ENCODE measurements at places on chromosomes 7 and 10. TPM values are rescaled to one million over a fixed set of nuclear protein-coding genes. Genes with fewer than 3 reads are reported as not detected.

The TFEC gene
- total RNA-seq = 0.28 TPM

The PPP1R3C gene
- 61.7 TPM for total RNA-seq

The GIMAP1 gene
- not detected for total RNA-seq

The NPFFR1 gene
- total RNA-seq = not detected

The ZNF467 gene
- not detected for total RNA-seq

GRCh38 chr10:123298583-123298982 lies 144.4 kb downstream of the BUB3 start:
- no peaks in the 10 kb centered on the region for H3K27me3 ChIP-seq
- no peak overlapping the region for H3K4me3 ChIP-seq
- H3K36me3 ChIP-seq = no peaks in the 10 kb centered on the region
- no peak for DNase-seq
- no peaks in the 10 kb centered on the region for H3K4me1 ChIP-seq
- H3K27ac ChIP-seq = no peak overlapping the region

GRCh38 chr7:101924171-101924570 lies 106.7 kb downstream of the CUX1 start:
- peaks cover 7% of the 10 kb centered on the region for H3K36me3 ChIP-seq
- peaks cover 20% of the 10 kb centered on the region for H3K4me1 ChIP-seq
- no peaks in the 10 kb centered on the region for H3K27me3 ChIP-seq
- no peak overlapping the region for H3K4me3 ChIP-seq
- H3K27ac ChIP-seq = peak overlapping the region; percentile 16

- DNase-seq = no peak
- no peak overlapping the region for H3K4me3 ChIP-seq
- no peaks in the 10 kb centered on the region for H3K36me3 ChIP-seq
- H3K4me1 ChIP-seq = no peaks in the 10 kb centered on the region
Measured at GRCh38 chr7:123230603-123231002, 30.8 kb upstream of the SLC13A1 start.

- no peak overlapping the region for H3K27ac ChIP-seq
- H3K4me1 ChIP-seq = no peaks in the 10 kb centered on the region
- no peaks in the 10 kb centered on the region for H3K27me3 ChIP-seq
Measured at GRCh38 chr10:107741971-107742370, 577.5 kb upstream of the SORCS1 start.

GRCh38 chr10:102675011-102675665 lies 30.9 kb downstream of the TRIM8 start:
- peak overlapping the region; percentile 89 for H3K27ac ChIP-seq
- no peak for DNase-seq
- peaks cover 49% of the 10 kb centered on the region for H3K4me1 ChIP-seq
- H3K36me3 ChIP-seq = no peaks in the 10 kb centered on the region
- H3K4me3 ChIP-seq = no peak overlapping the region
- no peaks in the 10 kb centered on the region for H3K27me3 ChIP-seq

- H3K27me3 ChIP-seq = no peaks in the 10 kb centered on the region
- peaks cover 3% of the 10 kb centered on the region for H3K36me3 ChIP-seq
- no peak overlapping the region for H3K4me3 ChIP-seq
- no peak overlapping the region for H3K27ac ChIP-seq
- H3K4me1 ChIP-seq = peaks cover 22% of the 10 kb centered on the region
Measured at GRCh38 chr7:41994036-41994745, 242.8 kb downstream of the GLI3 start.

- no peak overlapping the region for H3K27ac ChIP-seq
- no peaks in the 10 kb centered on the region for H3K4me1 ChIP-seq
- no peak for DNase-seq
- H3K36me3 ChIP-seq = no peaks in the 10 kb centered on the region
- no peaks in the 10 kb centered on the region for H3K27me3 ChIP-seq
- H3K4me3 ChIP-seq = no peak overlapping the region
Measured at GRCh38 chr7:70463352-70463938, 668.5 kb upstream of the GALNT17 start.

DNA sequence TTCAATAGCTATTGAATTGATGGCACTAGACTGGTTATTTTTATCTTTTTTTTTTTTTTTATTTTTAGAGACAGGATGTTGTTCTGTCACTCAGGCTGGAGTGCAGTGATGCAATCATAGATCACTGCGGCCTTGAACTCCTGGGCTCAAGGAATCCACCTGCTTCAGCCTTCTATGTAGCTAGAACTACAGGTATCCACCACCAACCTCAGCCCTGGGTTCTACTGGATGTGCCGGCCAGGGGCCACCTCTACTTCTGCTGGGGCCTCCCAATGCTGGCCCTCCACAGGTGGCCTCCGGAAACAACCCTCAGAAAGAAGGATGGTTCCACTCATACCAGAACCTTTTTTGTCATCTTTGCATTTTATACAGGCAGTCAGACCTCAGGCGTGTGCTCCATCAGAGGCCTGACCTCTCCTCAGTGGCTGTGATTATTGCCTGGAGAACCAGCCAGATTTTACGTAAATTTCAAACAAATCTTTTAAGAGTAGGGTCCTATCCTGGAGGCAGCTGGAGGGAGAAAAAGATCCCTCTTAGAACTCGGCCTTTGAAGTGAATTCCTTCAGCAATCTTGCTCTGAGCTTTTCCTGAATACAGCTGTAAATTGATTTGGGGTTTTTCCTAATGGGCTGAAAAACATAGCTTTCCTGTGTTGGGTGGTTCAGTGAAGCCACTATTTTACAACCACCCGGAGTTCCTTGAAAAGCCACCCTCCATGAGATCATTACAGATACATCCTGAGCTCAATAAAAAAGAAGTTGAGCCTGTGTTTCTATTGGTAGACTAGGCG lies 110.0 kb downstream of the SPAG6 start:
- no peaks in the 10 kb centered on the region for H3K36me3 ChIP-seq
- DNase-seq = no peak
- H3K27ac ChIP-seq = no peak overlapping the region
- peaks cover 9% of the 10 kb centered on the region for H3K27me3 ChIP-seq
- no peaks in the 10 kb centered on the region for H3K4me1 ChIP-seq

GRCh38 chr10:32957341-32958084 lies 517 bp downstream of the ITGB1 start:
- peaks cover 15% of the 10 kb centered on the region for H3K4me1 ChIP-seq
- H3K36me3 ChIP-seq = peaks cover 5% of the 10 kb centered on the region
- no peak for DNase-seq

GRCh38 chr7:54722502-54722901 lies 36.5 kb downstream of the SEC61G start:
- H3K4me1 ChIP-seq = no peaks in the 10 kb centered on the region
- H3K4me3 ChIP-seq = no peak overlapping the region
- H3K27ac ChIP-seq = no peak overlapping the region

DNA sequence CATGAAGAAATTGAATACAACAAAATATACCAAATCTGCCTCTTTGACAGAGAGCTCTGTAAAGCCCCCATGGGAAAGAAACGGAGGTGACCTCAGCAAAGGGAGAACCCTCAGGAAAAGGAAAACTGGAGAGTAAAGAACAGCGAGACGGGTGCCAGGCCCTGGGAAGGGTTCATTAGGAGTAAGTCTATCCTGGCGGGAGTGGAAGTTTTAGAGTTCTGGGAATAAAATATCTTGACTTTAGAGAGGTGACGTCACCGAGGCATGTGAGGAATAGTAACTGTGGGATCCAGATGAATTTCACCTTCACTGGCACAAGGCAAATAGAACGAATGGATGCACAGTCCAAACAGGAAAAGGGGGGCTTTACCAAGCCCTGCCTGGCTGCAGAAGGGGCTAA lies 362.8 kb upstream of the IGFBP3 start:
- H3K27ac ChIP-seq = no peak overlapping the region
- H3K27me3 ChIP-seq = no peaks in the 10 kb centered on the region
- H3K4me1 ChIP-seq = peaks cover 2% of the 10 kb centered on the region
- no peak for DNase-seq

DNA sequence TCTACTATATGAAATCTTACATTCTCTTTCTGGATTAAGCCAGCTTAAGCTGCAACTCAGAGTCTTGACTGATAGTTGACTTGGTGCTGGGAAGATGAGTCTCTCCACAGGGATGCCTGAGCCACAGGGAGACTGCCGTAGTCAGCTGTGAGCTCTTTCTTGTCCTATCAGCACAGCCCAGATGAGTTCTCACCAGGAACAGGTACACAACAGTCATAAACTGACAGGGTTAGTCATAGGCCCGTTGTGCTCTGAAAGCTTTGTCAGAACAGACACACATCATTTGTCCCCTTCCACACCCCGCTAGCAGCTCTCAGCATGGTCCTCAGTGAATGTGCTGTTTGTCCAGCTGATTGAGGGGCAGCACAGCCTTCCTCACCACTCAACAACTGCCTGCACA lies 221.6 kb downstream of the RPS24 start:
- peaks cover 13% of the 10 kb centered on the region for H3K4me1 ChIP-seq
- peak overlapping the region; percentile 84 for H3K27ac ChIP-seq
- no peak overlapping the region for H3K4me3 ChIP-seq
- no peaks in the 10 kb centered on the region for H3K36me3 ChIP-seq
- H3K27me3 ChIP-seq = no peaks in the 10 kb centered on the region

DNA sequence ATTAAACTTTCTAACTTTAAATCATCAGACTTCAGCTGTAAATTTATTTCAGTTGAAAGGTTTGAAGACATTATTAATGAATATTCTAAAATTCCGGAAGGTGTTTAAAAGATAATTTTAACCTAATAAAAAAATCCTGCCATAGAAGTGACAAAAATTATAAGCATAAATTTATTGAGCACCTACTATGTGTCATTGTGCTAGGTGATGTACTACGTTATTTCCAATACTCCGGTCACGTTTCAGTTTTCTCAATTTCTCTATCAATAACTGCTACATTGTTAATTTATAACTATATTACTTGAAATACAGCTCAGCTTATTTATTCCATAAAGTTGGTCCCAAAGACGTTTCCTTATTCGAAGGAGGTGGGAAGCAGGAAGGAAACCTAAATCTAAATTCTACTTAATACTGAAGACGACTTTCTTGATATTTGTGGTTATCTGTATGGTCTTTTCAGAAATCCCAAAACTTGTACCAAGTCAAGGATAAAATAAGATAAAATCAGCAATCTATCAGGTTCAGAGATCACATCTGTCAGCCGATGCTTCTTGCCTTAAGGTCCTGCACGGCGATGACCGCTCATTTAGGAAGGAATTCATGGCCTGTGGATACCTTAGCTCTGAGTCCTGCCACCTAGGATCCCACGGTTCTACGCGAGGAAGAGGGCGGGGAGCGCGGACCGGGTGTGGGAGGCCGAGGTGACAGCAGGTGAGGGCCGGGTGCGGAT lies 1.2 kb upstream of the ZEB1 start:
- H3K36me3 ChIP-seq = no peaks in the 10 kb centered on the region
- peaks cover 7% of the 10 kb centered on the region for H3K4me1 ChIP-seq
- DNase-seq = no peak
- H3K4me3 ChIP-seq = peak overlapping the region; percentile 65
- H3K27me3 ChIP-seq = no peaks in the 10 kb centered on the region
- peak overlapping the region; percentile 92 for H3K27ac ChIP-seq

DNA sequence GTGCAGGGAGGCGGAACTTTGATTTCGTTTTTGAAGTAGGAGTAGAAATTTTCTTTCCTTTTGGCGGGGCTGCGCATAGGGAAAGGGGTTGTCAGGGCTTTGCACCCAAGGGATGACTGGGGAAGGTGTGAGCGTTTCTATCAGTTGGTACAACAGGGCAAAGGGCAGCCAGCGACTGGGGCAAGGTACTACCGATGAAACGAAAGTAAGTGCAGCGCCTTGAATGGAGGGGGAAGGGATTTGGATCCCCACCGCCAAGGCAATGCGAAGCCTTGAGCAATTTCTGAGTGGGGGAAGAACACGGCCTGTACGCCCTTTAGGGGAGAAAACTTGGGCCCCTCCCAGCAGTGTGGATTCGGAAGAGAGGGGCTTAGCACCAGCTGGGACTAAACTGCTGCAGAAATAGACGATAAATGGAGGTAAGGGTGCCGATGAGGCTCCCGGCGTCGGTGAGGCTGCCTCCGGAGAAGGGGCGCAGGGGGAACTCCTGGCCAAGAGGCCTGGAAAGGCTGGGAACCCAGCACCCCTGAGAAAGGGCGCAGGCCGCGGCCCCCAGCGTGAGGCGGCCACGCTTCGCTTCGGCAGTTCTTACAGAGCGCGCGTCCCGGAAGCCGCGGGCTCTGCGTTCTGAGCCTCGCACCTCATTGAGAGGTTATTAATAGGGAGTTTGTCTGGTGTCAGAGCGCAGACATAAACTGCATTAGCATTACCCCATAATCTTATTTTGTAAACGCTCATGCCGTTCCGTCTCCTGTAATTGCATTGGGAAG lies 10.0 kb upstream of the TLX1 start:
- H3K27me3 ChIP-seq = peaks cover 91% of the 10 kb centered on the region
- DNase-seq = no peak
- no peaks in the 10 kb centered on the region for H3K36me3 ChIP-seq
- peak overlapping the region; percentile 47 for H3K4me3 ChIP-seq

DNA sequence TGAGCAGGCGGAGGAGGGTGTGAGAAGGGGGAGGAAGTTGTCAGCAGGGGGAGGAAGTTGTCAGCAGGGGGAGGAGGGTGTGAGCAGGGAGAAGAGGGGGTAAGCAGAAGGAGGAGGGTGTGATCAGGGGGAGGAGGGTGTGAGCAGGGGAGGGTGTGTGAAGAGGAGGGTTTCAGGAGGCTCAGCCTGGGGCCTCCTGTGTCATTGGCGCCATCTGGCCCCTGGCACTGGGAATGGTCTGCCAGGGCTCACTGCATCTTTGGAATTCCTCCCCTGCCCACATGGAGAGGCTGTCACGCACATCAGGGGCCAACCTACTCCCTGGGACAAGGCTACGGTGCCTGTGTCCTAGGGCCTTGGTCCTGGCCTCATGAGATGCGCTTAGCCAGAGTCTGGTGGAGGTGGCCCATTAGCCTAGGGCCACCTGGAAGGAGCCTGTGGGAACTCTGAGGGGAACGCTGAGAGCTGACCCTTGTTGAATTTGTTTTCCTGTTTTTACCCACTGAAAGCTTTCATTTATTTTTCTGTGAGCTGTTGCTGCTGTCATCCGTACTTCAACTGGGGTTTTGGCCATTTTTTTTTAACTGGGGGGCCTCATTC lies 18.0 kb downstream of the CAMK2B start:
- H3K36me3 ChIP-seq = no peaks in the 10 kb centered on the region
- 0 out of 2 replicates have a peak, but pooled peaks cover 1% of the 10 kb centered on the region for H3K4me1 ChIP-seq
- DNase-seq = peak; percentile 19
- peaks cover 16% of the 10 kb centered on the region for H3K27me3 ChIP-seq

- H3K27ac ChIP-seq = no peak overlapping the region
- no peak overlapping the region for H3K4me3 ChIP-seq
- H3K36me3 ChIP-seq = no peaks in the 10 kb centered on the region
- H3K4me1 ChIP-seq = peaks cover 4% of the 10 kb centered on the region
Measured at GRCh38 chr10:100827819-100828737, 82.7 kb downstream of the PAX2 start.

GRCh38 chr7:4136501-4137110 lies 545.5 kb upstream of the FOXK1 start:
- H3K4me3 ChIP-seq = no peak overlapping the region
- no peaks in the 10 kb centered on the region for H3K4me1 ChIP-seq
- no peaks in the 10 kb centered on the region for H3K36me3 ChIP-seq
- DNase-seq = no peak

GRCh38 chr7:13262929-13263530 lies 575.6 kb downstream of the ARL4A start:
- no peaks in the 10 kb centered on the region for H3K27me3 ChIP-seq
- no peak overlapping the region for H3K4me3 ChIP-seq
- peak; percentile 52 for DNase-seq
- H3K27ac ChIP-seq = no peak overlapping the region
- H3K36me3 ChIP-seq = no peaks in the 10 kb centered on the region

All from IMR-90 (cell line).